ENCODE measurements at places on chromosomes 1 and 21. TPM values are rescaled to one million over a fixed set of nuclear protein-coding genes. Genes with fewer than 3 reads are reported as not detected.

GRCh38 chr1:21065851-21066250 lies 110.8 kb downstream of the EIF4G3 start:
- no peak for DNase-seq

GRCh38 chr21:44952929-44953627 lies 13.2 kb downstream of the SLX9 start:
- DNase-seq, result no peak

DNA sequence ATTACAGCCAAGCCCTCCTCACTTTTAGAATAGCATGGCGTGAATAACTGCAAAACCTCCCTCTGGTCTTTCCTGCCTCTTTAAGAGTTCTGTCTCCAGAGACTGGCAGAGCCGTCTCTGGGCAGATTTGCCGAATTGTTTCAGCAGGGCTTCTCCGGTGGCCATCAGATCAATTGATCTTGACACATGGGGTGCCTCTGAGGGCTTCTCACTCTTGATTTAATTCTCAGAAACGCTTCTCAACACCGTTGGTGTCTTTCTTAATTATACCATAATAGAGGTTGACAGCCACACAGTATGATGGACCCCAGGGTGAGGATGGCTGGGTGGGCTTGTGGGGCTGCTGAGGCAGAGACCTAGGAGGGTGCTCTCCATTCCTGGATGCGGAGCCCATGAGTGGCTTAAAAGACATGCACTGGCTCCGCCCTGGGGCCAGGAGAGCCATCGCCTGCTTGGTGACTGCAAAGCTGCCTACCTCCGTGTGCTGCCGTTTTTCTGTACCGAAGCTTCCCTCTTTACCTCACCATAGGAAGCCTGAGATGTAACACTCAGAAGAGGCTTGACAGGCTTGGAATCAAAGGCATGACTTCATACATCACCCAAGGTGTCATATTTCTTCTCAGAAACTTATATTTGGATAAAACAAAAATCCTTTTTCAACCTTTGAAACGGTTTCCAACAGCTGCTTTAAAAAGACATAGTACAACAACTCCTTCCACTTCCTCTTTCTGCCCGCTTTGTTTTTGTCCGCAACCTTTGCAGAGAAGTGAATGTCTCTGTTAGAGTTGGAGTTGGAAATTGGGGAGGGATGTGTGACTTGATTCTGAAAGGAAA lies 82.9 kb downstream of the GALNT2 start:
- no peak for DNase-seq

- no peak for DNase-seq
These were observed 857.9 kb downstream of the BRINP3 start for GRCh38 chr1:189619682-189620332.

HLX gene
- total RNA-seq, result 0.50 TPM

DNA sequence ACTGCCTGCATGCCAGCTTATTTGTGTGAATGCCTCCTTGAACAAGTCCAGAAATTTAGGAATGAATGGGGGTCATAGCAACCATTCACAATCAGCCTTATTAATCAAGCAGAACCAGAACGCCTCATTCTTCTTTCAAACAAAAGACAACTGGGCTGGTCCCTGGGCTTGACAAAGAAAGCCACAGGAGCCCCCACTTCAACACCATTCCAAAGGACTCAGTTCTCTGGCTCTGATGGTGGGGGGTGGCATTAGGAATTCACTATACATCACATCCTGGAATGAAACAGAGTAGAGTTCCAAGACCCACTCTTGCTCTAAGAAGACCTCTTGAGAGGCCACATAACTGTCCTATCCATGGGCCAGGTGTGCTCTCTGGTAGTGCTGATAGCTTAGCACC lies 186.6 kb upstream of the ST6GALNAC5 start:
- no peak for DNase-seq

ATP5PO gene
- 271 TPM for total RNA-seq

IL22RA1 gene
- total RNA-seq, result 0.21 TPM

GRCh38 chr1:95197616-95198252 lies 36.3 kb upstream of the RWDD3 start:
- no peak for DNase-seq

EVA1C gene
- 4.3 TPM for total RNA-seq

THBS3 gene
- total RNA-seq, result 3.0 TPM

DNA sequence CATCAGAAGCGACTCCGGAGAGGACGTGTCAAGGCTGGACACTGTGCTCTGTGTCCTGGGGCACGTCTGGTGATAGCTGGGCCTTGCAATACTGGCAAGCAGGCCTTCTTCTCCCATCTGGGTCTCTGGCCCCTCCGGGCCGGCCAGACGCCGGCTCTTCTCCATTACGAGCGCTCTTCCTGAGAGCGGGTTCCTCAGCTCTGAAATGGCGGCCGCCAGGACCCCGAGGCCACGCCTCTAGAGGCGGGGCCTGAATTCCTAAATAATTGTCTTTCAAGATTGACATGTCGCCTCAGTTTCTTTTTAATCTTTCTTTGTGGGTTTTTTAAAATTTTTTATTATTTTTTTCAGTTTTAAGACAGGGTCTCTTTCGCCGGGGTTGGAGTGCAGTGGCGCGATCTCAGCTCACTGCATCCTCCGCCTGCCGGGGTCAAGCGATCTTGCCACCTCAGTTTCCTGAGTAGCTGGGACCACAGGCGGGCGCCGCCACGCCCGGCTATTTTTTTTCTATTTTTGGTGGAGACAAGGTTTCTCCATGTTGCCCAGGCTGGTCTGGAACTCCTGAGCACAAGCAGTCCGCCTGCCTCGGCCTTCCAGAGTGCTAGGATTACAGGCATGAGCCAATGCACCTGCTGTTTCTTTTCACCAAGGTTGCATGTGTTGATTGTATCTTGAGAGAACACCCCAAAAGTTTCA lies 9.2 kb downstream of the RNF2 start:
- DNase-seq, result no peak

DNA sequence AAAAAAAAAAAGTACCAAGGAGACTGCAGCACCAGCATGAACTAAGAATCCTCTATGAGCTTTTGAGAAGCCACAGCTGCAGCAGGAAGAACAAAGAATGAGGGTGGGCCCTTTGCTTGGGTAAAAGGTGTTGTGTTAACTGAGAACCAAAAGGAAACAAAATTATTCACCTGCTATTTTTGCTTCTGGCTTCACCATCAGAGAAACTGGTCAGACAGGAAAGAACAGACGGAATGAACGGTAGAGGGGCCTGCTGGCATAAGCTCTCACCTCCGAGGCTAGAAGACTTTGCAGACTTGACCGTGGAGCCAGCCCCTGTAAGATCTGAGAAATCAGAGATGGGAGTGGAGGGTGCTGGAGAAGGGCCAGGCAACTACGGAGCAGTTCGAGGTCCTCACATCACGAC lies 27.6 kb downstream of the IL10RB start:
- DNase-seq, result no peak

C1orf116 gene
- 3.8 TPM for total RNA-seq

GRCh38 chr1:90710579-90711536 lies 6.2 kb downstream of the BARHL2 start:
- no peak for DNase-seq

DNA sequence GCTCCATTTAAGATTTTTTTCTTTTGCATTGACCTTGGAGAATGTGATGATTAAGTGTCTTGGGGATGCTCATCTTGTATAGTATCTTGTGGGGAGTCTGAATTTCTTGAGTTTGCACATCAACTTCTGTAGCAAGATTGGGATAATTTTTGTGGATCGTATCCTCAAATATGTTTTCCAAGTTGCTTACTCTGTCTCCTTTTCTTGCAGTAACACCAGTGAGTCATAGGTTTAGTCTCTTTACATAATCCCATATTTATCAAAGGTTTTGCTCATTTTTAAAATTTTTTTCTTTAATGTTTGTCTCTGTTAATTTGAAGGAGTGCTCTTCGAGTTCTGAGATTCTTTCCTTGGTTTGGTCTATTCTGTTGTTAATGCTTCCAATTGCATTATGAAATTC lies 41.7 kb upstream of the ANGPTL1 start:
- DNase-seq, result no peak

KIF21B gene
- total RNA-seq, result 26.5 TPM

GRCh38 chr1:191882870-191883269 lies 275.4 kb upstream of the RGS18 start:
- DNase-seq, result no peak

CLDN17 gene
- total RNA-seq, result not detected

ELAPOR1 gene
- total RNA-seq, result 1.2 TPM

SLC45A1 gene
- 1.7 TPM for total RNA-seq

GRCh38 chr1:175157200-175157599 lies 35.4 kb downstream of the KIAA0040 start:
- no peak for DNase-seq

- DNase-seq, result no peak
These were observed 120.3 kb downstream of the TM2D1 start for GRCh38 chr1:61604684-61605083.

HFM1 gene
- 0.99 TPM for total RNA-seq

DNA sequence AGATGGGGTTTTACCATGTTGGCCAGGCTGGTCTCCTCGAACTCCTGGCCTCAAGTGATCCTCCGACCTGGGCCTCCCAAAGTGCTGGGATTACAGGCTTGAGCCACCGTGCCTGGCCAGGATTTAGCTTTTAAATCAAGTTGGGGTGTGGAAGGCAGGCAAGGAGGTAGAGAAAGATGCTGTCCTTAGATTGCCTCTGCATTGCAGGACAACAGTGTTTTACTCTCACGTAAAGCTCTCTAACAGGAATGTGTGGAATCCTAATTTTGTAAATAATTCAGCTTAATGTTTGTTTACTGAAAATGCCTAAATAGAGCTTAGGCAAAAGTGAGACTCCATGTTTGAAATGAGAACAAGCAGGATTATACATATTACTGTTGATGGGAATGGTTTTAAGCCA lies 29.5 kb upstream of the TGFB2 start:
- DNase-seq, result no peak

DNA sequence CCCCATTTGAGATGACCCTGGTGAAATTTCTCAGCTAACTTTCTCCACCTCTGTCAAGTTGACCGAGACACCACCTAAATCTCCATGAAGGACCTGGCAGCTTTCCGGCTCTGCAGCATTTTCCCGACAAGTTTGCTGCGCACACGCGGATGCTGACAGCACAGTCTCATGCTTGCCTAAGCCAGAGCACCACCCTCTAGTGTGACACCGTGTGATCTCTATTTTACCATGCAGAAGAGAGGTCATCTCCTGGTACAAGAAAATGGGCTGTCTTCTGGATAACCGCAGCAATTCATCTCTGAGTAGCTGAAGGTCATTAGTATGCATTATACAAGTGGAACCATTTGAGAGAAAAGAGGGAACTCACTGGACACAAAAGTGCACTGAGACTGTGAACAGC lies 38.9 kb upstream of the H6PD start:
- no peak for DNase-seq

DNA sequence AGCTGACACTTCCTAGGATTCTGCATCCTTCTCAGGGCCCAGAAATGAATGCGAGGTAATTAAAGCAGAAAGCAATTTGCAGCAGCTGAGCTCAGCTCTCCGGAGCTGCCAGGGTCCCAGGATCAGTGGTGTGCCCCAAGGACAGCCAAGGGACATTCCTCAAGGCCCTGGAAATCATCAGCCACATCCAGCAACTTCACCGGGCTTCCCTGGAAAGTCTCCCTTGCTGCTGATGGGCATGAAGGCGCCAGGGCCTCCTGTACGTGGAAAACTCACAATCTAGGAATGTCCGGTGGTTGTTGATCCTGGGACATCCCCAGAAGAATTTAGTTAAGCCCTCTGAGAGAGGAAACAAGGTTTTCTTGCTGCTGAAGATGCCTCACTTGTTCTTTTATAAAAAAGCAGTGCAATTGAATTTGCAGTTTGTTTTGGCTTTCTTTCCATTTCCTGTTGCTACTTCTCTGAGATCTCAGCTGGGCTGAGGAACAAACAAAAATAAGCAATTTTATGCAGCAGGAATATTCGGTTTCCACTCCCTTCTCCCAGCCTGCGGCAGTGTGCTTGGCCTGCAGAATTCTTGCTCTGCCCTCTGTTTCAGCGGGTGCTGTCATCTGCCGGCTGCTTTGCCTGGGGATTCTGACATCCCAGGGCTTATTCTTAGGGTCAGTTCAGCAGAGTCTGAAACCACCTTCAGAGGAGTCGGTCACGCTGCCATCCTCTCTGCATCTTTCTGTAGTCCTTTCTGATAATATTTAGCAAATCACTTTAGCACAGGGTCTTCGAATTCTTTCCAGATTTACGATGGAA lies 85.9 kb downstream of the TCP10L start:
- no peak for DNase-seq

- DNase-seq, result no peak
These were observed 14.5 kb downstream of the NT5C1A start for GRCh38 chr1:39657402-39657801.

- no peak for DNase-seq
These were observed 27.9 kb downstream of the PIK3C2B start for GRCh38 chr1:204466416-204467405.

PACC1 gene
- total RNA-seq, result 18.8 TPM

DNA sequence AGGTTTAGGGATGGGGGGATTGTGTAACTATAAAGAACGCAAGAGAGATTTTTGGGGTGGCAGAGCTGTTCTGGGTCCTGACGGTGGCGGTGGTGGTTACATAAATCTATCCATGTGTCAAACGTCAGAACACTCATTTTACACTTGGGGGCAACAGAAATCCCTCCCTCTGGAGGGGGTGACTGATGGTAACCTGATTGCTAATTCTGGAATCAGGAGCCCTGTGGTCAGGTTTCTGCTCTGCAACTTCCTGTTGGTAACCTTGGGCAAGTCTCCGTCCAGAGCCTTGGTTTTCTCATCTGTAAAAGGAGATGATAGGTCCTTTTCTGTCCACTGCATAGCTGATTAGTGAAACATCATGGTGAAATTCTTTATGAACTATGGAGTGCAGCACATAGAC lies 40.9 kb downstream of the ALPL start:
- DNase-seq, result no peak

GRCh38 chr1:61746813-61747212 lies 4.5 kb downstream of the PATJ start:
- DNase-seq, result no peak

FALEC gene
- not detected for total RNA-seq

- no peak for DNase-seq
These were observed 19.3 kb upstream of the ZNF326 start for GRCh38 chr1:89975540-89976125.

CCDC185 gene
- not detected for total RNA-seq

All from H1 (cell line).